ENCODE measurements at places on chromosomes 2 and 18.

- DNase-seq: no peak
These were observed 158.3 kb downstream of the DNAH6 start for GRCh38 chr2:84674586-84674985.

GRCh38 chr2:62461707-62462106 is 44.3 kb downstream of the TMEM17 start:
- DNase-seq: peak; percentile 79

GRCh38 chr2:74740741-74741431 is 86.8 kb downstream of the SEMA4F start:
- DNase-seq: peak; percentile 95

DNA sequence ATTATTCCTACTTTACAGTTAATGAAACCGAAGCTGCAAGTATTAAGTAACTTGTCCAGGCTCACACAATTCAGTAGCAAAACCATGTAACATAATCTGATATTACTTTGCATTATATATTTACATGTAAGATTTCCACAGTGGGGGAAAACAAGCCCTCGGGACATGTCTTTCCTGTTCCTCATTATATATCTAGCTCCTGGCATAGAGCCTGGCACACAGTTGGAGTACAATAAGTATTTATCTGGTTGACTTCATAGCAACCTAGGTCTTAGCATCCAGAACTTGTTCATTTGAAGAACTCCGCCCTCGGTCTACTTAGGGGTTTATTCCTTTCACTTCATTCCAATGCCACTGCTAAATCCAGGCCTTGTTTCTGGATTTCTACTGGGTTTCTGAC is 1.6 kb upstream of the RBM45 start:
- no peak for DNase-seq

DNA sequence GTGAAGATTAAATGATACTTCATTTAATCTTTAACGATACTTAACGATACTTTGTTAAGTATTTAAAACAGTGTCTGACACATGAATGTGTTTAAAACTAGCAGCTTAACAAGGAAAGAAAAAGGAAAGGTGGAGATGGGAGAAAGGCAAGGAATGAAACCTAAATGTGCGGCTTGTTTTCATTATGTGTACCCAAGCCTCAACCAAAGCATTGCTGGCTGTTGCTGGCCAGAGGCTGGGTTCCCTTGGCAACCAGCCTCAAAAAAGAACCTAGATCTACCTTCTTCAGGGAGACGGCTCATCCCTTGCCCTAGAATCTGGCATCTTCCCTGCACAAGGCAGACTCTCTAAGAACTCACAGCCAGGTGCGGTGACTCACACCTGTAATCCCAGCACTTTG is 13.8 kb upstream of the PCBP1 start:
- DNase-seq: no peak

Measured in RCC 7860 (cell line).